Myometrial cell (primary cell): ENCODE measurements at places on chromosomes 6 and 20. TPM values are rescaled to one million over a fixed set of nuclear protein-coding genes. Genes with fewer than 3 reads are reported as not detected.

The RPL10A gene
- 1,721 and 1,815 TPM in 2 replicates for total RNA-seq

The RUNX2 gene
- total RNA-seq, result 8.0 and 9.8 TPM in 2 replicates

The PBOV1 gene
- not detected in 2 replicates for total RNA-seq

The TULP1 gene
- not detected in 2 replicates for total RNA-seq

The PRSS35 gene
- 1.4 and 3.0 TPM in 2 replicates for total RNA-seq
